ENCODE measurements at places on chromosomes 2 and 18.
A peak's percentile ranks its signal among the peaks of the same experiment; 100 is the strongest.

- DNase-seq = no peak
These were observed 239.4 kb downstream of the KLHL29 start for GRCh38 chr2:23624378-23624777.

DNA sequence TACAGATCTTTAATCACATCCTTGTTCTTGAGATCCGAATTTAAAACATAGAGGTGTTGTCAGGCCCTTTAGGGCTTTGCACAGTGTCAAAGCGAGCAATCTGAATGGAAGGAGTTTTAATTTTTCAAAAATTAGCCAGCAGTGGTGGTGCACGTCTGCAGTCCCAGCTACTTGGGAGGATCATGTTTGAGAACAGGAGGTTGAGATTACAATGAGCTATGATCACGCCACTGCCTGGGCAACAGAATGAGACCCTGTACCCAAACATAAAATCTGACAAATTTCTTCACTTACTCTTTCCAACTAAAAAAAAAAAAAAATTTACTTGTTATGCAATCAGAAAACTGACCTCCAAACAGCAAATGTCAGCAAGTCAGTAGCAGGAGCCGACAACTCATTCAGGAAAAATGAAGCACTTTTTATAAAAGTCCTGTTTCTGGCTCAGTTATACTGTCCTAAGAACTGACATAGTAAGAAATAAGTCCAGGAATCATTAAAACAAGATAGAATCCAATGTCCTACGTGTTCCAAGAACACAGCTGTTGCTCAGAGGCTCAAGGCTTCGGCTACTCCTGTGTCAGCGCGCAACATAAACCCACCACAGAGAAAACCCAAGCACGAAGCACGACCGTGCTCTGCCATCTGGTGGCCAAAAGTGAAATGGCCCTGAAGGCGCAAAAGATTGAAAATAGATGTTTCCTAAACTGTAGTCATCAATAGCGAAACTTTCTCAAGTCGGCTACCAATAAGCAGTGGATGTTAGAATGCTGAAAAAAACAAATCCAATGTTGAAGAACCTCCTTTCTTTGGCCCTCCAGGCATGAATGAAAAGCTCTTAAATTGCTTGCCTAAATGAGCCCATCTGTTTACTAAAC, 138.1 kb downstream of the INO80D start:
- DNase-seq = peak; percentile 25

GRCh38 chr2:236935083-236935482, 150.6 kb upstream of the COPS8 start:
- DNase-seq = no peak

- no peak for DNase-seq
These were observed 6.1 kb upstream of the GMPPA start for GRCh38 chr2:219492575-219492974.

DNA sequence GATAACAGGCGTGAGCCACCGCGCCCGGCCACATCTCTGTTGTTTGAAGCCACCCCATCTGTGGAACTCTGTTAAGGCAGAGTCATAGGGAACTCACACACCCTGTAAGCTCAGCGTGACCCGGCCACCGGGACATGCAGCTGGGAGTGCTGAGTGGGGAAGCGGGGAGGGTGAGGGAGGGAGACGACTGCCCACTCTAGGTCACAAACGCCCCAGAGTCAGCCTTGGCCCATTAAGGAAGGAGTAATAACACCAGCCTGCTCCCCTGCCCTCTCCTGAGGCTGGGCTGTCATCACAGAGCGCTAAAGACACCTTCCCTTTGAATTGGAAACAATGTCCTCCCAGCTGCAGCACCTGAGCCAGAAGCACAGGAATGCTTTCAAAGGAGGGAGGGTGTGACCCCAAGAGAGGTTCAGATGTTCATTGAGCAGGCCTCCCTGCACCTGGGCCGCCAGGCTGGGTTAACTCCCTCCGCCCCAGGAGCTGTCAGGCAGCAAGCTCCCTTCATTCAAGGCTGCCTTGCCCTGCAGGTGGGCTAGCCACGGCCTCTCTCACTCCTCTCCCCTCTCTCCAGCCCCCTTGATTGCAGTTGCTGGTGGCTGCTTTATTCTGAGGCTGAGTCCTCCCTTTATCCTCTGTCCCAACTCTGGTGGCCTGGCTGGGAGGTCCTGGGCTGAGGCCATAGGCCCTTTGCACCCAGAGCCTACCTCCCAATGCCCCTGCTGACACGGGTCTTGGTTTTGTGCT, 77.2 kb upstream of the HPCAL1 start:
- DNase-seq = no peak

DNA sequence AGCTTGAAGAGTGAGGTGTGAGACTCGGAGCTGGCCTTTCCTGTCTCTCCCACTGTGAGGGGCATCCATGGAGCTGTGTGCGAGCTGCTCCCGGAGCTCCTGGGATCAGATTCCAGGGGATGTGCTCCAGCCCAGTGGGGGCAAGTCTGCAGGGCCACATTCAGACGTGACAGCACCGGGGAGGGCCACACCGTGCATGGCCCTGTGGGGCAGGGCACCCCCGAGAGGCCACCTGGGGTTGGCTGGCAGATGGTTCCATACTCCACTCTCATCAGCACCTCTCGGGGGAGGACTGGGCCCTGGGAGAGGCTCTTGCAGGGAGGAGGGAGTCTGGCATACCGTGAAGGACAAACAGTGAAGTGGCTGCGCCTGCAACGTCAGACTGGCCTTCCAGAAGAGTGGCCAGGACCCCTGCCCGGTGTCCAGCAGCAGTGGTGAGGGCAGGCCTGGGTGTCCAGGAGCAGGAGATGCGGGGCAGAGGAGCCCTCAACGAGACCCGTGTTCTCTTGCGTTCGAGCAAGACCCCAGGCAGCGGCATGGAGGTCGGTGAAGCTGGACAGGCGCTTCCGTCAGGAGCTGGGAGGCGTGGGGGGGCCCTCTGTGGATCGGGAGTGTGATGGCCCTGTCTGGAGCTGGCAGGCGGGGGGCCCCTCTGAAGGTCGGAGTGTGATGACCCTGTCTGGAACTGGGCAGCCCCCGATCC, 84.3 kb downstream of the ASB1 start:
- DNase-seq = no peak

DNA sequence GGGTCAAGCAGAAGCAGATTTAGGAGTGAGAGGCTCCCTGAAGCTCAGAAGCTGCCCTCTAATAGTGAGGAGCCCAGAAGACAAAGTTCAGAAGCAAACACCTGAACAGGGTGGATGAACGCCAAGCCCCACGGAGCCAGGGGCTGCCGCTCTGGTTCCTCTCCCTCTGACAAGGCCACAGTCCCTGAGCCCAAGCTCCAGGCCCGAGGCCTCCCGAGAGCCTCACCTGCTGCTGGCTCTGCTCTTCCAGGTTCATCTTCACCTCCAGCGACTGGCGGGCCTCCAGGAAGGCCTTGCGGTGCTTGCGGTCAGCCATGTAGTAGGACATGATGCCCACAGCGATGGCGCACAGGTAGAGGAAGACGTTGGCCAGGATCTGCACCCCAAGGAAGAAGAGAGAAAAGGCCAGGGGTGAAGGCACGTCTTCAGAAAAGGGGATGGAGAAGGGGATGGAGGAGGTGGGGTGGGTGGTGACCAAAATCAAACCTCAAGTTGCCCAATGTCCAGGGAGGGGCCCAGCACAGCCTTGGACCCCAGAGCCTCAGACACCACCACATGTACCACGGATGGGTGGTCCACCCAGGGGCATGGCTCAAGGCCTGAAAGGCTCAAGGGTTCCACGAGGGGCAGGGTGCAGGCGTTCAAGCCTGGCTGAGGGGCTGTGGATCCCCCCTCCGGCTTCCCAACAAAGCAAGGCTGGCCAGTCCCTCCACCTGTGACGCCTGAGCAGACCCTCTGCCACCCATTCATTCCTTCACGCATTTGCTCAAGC, 47.5 kb downstream of the ADCY3 start:
- no peak for DNase-seq

DNA sequence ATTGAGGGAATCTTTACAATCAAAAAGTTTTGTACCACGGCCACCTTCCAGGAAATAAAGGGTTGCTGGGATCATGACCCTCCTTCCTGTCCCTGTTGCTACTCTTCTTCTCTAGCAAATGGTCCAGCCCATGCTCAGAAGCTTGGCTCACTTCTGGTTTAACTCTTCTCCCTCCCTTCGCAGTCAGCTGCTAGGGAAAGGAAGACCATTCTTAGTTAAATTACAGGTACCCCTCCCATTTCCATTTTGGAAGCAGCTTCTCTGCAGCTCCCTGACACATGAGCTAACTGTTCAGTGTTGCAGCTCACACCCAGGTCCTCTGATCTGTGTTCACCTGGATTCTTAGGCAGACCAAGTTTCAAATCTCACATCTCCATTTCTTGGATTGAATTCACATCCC, 100.3 kb downstream of the DOCK10 start:
- no peak for DNase-seq

- no peak for DNase-seq
These were observed 71.9 kb upstream of the KLHL29 start for GRCh38 chr2:23312996-23313606.

DNA sequence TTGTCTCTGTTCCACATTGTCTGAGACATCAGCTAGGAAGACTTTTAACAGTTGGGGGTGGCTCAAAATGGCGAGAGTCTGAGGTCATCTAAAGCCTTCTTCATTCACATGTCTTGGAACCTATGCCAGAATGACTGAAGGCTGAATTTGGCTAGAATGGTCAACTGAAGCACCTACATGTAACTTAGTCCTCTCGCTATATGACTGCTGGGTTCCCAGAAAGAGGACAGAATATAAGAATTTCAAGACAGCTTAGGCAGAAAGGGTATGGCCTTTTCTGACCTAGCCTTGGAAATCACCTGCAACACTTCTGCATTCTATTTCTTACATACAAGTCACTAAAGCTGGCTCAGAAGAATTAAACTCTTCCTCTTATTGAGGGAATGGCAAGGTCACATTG, 75.6 kb upstream of the OTX1 start:
- DNase-seq = no peak

DNA sequence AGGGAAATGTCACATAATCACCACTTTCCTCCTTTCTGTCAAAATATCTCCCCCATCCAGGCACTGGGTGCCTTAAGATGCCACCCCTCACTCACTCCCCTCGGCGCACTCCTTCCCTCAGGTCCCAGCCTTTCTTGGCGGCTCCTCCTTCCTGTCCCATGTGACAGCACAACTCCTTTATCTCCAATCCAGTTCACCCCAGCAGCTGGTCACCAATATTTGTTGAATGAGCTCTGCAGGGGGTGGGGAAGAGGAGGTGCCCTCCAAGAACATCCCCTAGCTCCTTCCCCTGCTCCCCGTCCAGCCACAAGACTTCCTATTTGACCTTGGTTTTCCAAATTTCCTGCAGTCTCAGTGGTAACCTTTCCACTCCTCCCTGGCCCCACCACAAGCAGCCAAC, 31.6 kb upstream of the ID2 start:
- DNase-seq = no peak

- DNase-seq = no peak
These were observed 107.6 kb upstream of the OTOS start for GRCh38 chr2:240247868-240248720.

GRCh38 chr2:138601458-138602165, 100.0 kb downstream of the SPOPL start:
- no peak for DNase-seq

- DNase-seq = no peak
These were observed 157.1 kb upstream of the SCN7A start for GRCh38 chr2:166651080-166651675.

DNA sequence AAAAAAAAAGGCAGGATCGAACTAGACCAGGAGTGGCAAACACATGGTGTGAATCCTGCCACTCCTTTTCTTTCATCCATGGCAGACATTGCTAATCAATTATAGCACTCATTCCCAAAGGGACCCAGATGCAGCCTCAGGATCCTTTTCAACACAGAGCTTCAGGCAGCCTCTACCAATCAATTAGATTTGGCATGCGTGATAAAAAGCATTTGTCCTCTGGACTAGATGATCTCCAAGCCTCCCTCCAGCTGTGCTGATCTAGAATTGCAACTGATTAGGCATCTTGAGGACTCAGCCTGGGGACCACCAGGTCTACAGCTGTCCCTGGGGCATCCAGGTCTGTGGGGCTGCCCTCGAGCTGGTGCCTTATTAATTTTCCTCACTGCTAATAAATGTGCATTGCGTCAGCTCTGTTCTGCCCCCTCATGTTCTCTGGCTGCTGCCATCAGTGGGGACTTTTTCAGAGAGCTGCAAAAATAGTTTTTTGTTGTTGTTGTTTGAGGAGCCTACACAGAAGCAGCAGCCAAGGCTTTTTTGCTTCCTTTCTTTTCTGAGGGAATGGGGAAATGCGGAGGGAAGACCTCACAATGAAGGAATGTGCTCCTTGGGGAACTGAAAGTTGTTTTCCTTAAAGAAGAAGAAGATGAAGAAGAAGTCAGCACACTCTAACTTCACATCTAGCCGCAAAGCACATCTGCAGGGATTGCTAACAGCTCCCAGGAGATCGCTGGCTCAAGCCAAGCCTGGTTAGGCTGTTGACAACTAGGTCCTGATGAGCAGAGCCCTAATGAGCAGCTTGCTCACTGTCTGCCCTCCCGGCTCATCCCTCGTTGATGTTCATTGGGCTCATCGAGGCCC, 8.8 kb upstream of the ATOH8 start:
- no peak for DNase-seq

GRCh38 chr2:226023383-226023782, 623.9 kb downstream of the NYAP2 start:
- DNase-seq = no peak

- DNase-seq = no peak
These were observed 240.6 kb upstream of the CWC22 start for GRCh38 chr2:180247658-180248057.

DNA sequence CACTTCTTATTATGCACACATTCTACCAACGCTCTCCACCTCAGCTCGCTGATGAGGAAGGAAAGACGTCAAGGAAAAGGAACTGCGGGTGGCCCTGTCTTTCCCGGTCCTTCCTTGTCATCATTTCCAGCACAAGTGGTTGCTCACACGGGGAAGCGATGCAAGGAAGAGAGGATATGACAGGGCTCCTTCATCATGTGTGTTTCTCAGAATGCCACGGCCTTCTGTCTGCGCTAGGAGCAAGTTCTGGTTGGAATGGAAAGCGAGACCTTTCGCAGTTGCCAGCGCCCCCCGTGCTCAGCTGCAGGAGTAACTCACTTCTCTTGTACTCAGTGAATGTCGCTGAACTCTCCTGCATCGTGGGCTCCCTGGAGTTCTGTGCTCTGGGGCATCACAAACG, 191.8 kb upstream of the GLI2 start:
- DNase-seq = no peak

DNA sequence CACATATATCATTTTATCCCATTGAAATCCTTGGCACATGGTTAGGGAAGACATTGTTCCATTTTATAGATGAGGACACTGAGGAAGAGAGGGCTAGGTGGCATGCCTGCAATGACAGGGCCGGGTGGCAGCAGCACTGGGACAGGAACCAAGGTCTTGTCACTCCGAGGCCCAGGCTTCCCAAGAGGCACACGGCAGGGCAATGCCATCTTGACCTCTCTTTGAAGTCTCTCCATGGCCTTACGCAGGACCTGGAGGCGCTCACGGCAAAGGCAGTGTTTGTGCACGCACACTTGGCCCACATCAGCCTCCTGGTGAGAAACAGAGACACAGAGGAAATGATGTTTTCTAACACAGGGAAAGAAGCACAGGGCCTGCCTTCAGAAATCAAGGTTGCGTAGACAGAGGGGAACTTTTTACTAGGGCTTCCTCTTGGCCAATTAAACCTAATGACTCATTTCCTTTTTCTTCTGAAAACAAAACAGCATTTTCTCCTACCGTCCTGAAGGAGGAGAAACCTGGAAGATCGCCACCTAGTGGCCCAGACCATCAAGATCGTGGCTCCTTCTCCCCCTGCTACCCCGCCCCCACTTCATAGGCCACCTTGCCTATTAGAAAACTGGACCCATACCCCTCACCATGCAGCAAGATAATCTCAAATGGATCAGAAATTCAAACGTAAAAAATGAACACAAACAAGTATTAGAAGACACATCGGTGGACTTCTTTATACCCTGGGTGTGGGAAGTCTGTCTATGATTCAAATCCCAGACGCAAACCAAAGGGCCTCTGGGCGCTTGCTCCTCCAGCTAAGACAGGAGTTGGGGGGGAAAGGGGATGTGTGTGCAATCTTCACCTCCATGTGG, 74.6 kb upstream of the SP3 start:
- DNase-seq = peak; percentile 61

Data from effector CD4-positive, alpha-beta T cell (primary cell).